H1 (cell line): ENCODE measurements at places on chromosomes 2 and 18. TPM values are rescaled to one million over a fixed set of nuclear protein-coding genes. Genes with fewer than 3 reads are reported as not detected.

MC2R gene
- not detected in 2 replicates for total RNA-seq

IL36RN gene
- total RNA-seq = not detected in 2 replicates

DNA sequence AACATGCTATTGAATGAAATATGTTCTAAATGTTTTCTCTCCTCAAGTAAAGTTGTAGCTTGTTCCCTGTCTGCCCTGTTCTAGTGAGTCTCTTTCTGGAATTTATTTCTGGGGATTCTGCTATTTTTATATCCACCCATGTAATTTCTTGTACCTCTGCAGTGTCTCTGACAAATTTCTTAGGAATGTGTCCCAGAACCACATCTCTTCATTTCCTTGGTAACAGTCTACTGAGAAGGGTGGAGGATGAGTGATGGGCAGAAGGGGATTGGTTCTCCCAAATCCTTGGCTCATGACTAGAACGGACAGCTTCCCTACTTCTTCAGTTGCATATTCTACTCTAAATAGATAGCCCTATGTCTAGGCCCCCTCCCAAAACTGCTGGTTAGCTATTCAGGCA lies 490.6 kb upstream of the LINC00305 start:
- no peak for DNase-seq

DNA sequence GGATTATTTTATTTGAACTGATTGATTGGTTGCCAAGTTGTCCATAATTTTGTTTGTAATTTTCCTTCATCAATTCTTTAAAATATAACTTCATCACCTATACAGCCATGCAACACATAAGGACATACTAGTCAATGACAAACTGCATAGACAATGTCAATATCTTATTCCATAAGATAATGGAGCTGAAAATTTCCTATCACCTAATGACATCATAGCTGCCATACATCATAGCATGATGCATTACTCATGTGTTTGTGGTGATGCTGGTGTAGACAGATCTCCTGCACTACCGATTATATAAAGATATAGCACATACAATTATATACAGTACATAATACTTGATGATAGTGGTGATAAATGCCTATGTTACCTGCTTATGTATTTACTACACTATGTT lies 369.8 kb upstream of the NT5C1B start:
- DNase-seq = no peak

DNA sequence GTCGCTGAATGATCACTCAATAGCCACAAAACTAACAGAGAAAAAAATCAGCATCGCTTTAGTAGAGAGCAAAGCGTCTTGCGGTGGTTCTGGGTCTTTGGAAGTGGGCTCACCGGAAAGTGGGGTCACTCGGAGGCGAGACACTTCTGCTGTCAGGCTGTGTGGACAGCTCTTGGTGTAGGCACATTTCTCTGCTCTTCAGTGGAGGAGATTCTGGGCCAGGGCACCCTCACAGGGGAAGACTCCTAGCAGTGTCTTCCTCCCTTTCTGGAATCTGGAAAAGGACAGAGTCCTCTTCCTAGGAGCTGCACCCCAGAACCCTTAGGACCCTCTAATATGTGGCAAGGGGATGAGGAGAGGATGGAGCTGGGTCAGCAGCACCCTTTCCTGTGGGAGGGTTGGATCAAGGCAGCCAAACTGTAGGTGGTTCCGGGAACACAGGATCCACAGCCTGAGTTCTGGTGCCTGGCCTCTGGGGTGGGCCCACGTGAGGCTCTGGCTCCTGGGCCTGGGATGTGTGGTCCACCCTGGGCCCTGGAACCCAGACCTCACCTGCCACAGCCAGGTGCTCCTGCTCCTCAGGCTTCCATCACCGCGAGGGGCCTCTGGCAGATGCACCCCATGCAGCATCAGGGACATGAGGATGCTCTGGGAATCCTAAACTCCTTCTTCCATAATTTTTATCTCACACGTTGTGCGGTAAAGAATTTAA lies 25.1 kb downstream of the GPR35 start:
- no peak for DNase-seq

DNA sequence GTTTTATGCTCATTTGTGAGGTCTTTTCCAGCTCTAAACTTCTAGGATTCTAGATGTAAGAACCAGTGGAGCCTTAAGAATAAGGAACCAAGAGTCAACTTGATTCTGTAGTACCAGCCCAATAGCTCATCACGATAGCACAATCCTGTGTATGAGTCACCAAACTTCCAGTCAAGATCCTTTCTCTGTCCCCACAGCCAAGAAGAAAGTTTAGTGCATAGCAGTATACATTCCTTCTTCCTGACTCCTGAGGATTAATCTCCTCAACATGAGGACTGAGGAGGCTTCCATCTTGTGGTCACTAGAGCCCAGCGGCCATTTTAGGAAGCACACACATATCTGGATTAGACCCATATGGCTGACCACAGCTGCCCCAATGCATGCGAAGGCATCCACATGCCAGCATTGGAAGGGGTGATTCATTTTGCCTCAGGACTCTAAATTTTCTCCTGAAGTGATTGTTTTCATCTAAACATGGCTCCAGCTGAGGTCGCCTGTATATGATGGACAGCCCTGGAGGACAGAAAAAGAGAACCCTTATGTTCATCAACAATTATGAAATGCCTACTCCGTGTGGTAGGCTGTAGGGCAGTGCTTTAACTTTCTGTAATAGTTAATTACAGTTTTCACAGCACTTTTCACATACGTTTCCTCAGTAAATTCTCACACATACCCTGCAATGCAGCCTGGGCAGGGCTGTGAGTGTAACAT lies 53.5 kb downstream of the RASGRP3 start:
- DNase-seq = no peak

GRCh38 chr18:6543330-6543908 lies 128.7 kb upstream of the L3MBTL4 start:
- DNase-seq = no peak

PROKR1 gene
- 3.9 and 4.0 TPM in 2 replicates for total RNA-seq

CNGA3 gene
- total RNA-seq = not detected in 2 replicates

DNA sequence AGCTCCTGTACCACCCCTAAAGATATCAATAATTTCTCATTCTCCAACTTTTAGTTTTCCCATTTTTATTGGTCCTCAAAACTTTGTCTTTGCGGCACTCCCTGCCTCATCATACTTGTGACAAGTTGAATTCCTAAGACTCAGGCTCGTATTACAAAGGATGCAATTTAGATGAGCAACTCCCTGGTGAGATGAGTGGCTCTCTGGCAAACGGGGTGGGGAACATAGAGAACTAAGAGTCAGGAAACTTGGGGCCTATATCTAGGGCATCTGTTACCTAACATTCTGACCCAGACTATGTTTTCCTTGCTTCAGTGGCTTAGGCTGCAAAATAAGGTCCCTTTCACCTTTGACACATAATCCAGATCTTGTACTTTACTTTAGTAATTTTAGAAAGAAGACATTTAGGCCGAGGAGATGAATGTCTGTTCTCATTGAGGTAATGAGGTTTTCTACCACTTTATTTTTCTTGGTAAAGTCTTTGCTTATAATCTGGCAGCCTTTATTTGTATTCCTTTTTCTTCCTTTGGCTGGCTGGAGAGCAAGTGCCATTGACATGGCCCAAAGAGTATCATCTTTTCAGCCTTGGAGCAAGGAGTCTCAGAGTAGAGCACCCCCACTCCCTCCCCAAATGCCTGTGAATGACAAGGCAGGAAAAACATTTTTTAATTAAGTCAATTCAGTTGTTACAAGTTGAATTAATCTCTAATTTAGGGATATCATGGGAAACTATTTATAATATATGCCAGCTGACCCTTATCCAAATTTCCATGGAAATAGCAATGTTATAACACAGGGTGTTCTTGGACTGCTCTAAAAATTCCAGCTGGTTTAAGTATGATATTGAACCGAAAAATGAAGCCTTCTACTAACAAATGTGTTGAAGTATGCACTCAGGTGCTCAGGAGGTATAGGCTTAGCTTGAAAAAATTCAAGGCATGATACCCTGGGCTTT lies 15.2 kb downstream of the TSPYL6 start:
- DNase-seq = no peak

GRCh38 chr2:174587579-174587978 lies 10.0 kb downstream of the WIPF1 start:
- no peak for DNase-seq

DNA sequence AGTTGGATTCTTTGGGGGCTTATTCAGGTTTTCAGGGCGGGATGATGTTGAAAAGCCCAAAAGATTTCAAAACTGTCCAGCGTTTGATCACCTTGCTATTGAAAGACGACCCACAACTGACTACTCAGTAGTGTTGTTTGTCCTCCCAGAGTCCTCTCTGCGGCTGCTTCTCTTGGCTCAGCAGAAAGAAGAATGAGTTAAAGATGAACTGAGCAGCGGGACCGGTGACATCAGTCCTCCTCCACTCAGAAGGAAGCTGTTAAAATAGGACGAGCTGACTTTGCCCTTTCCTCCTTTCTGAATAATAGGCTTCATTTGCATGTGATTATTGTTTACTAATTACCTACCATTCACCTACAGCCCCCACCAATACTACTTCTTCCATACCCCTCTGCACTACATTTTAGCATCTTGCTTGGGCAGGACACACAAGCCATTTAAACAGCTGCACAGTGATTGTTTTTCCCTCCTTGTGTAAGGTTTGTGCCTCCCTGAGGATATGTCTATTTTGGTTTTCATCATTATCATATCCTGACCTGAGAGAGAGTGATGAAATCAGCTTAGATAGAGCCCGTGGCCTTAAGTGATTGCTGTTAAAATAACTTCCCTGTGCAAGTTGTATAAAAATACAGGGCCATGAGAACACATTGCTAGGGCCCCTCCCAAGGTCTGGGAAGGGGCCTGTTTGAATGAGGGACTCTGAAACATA lies 261.8 kb downstream of the FHOD3 start:
- DNase-seq = no peak

NOSTRIN gene
- total RNA-seq = not detected in 2 replicates

DNA sequence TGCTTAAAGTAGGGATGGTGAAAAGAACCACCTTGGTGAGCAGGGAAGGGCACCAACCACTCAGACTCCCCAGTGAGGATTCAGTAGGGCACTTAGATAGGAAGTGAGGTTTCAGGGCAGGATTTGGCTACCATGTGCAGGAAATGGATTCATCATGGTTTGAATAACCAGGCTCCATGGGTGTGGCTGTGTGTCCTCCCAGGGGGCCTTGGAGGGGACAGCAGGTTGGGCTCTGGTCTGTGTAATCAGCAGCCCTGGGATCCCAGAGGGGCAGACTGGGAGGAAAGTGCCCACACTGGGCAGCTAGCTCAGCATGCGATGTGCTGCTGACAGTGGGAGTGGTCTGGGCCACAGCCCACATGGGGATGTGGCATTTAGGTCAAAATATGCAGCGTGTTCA lies 224.6 kb downstream of the CELF4 start:
- DNase-seq = no peak

SPR gene
- total RNA-seq = 10.7 and 11.5 TPM in 2 replicates

DNA sequence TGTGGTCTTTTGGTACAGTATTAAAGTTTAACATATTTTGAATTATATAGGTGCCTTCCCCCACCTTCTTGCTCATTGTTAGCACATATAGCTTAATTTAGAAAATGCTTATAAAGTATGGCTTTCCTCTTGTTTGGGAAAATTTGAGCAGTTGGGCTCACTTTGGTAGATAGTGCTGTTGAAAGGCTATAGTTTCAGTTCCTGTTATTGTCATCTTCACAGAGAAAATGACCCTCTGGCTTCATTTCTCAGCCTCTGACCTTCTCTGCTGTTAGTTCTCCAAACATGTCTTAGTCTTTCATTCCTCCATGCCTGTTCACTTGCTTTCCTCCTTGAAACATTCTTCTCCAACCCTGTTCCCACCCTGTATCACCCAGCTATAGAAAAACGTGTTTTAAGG lies 200.6 kb downstream of the WDR7 start:
- no peak for DNase-seq

GPR55 gene
- total RNA-seq = not detected in 2 replicates

DNA sequence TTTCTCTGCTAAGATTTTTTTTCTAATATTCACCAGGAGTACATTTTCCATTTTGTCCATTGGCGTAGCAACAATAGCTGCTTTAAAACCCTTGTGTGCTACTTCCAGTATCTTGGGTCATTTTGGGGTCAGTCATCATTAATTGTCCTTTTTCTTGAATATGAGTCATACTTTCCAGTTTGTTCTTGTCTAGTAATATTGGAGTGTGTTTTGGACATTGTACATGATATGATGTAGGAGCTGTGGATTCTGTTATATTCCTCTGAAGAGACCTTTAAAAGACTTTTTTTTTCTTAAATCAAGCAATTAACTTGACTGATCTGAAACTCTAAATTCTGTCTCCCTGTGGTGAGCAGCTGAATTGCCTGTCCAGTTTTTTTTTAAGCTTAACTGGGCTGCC lies 40.8 kb downstream of the AGPS start:
- DNase-seq = no peak

GRCh38 chr2:110146945-110147332 lies 31.3 kb upstream of the MALL start:
- no peak for DNase-seq

DNA sequence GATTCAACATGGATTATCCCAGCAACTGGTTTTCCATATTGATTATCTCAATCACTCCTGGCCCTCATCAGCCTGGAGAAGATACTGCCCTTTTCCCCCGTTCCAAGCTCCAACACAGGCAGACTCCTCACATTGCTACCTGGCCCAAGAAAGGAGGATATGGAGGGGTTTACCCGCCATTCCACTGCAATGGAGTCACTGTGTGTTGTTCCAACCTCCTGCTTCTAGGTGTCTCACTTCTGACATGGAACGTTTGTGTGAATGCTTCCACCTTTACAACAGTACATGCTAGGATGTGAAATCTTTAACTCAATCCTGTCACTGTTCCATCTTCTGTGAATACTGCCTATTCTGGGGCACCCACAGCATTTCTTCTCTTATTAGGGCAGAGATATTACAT lies 36.7 kb downstream of the RMP24 start:
- DNase-seq = no peak

SLC11A1 gene
- 0.21 and 0.43 TPM in 2 replicates for total RNA-seq

DNA sequence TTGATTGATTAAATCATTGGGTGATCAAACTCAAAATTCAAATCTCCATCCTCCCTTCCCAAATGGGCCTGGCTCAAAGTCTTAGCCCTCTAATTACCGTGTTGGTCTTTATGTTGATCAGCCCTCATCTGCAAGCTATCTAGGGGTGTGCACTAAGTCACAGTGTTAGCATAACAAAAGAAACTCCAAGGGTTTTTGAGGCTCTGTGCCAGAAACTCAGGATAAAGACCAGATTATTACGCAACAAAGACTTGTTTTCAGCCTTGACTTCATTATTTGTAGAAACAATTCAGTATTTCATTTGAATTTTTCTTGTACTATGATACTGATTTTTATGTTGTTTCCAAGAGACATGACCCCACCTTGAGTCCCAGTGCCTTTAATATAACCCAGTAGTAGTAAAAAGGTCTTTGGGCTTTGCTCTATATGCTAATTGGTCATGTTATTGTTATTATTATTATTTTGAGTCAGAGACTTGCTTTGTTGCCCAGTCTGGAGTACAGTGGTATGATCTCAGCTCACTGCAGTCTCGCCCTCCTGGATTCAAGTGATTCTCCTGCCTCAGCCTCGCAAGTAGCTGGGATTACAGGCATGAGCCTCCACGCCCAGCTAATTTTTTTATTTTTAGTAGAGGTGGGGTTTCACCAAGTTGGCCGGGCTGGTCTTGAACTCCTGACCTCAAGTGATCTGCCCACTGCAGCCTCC lies 13.9 kb downstream of the PSMD14 start:
- DNase-seq = no peak

UGGT1 gene
- 57.3 and 61.2 TPM in 2 replicates for total RNA-seq

SPATA3 gene
- not detected in 2 replicates for total RNA-seq

PAIP2B gene
- total RNA-seq = 30.4 and 31.3 TPM in 2 replicates
